ENCODE measurements at places on chromosomes 4 and X. TPM values are rescaled to one million over a fixed set of nuclear protein-coding genes. Genes with fewer than 3 reads are reported as not detected.

HMX1 gene
- total RNA-seq, result 0.46 TPM

AKAP14 gene
- total RNA-seq, result 5.1 TPM

GC gene
- total RNA-seq, result not detected

MAGEA10 gene
- total RNA-seq, result not detected

GAGE2A gene
- total RNA-seq, result not detected

C1QTNF7 gene
- 0.69 TPM for total RNA-seq

CNKSR2 gene
- 54.7 TPM for total RNA-seq

RHOH gene
- 0.46 TPM for total RNA-seq

LEF1 gene
- total RNA-seq, result 26.5 TPM

GYPA gene
- total RNA-seq, result 5.1 TPM

SRPX gene
- 5.3 TPM for total RNA-seq

DTHD1 gene
- total RNA-seq, result 7.4 TPM

TCEAL6 gene
- total RNA-seq, result 10.1 TPM

TMEM129 gene
- total RNA-seq, result 20.1 TPM

GPR119 gene
- not detected for total RNA-seq

POU4F2 gene
- not detected for total RNA-seq

NHS gene
- 14.8 TPM for total RNA-seq

SMIM10L2A gene
- total RNA-seq, result 22.1 TPM

HELT gene
- total RNA-seq, result 1.6 TPM

UCHL1 gene
- 1,495 TPM for total RNA-seq

UGT2B17 gene
- not detected for total RNA-seq

SLC34A2 gene
- 0.23 TPM for total RNA-seq

GPC3 gene
- total RNA-seq, result 11.8 TPM

DCHS2 gene
- total RNA-seq, result 28.6 TPM

ANKRD37 gene
- 12.2 TPM for total RNA-seq
